ENCODE measurements at places on chromosomes 2 and 18.

DNA sequence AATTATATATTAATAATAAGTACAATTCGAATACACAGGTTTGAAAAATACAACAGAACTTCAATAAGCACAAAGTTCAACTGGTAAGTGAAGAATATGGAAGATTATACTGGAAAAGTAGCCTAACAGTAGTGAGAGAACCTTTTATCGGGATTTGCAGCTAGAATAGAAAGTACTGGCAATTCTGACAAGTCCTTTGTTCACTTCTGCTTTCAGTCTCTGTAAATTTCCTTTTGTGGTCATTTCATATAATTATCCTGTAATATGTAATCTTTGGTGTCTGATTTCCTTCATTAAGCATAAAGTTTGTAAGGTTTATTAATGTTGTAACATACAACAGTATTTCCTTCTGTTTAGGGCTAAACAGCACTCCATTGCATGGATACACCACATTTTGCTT, 67.2 kb downstream of the CUL3 start:
- DNase-seq: no peak

DNA sequence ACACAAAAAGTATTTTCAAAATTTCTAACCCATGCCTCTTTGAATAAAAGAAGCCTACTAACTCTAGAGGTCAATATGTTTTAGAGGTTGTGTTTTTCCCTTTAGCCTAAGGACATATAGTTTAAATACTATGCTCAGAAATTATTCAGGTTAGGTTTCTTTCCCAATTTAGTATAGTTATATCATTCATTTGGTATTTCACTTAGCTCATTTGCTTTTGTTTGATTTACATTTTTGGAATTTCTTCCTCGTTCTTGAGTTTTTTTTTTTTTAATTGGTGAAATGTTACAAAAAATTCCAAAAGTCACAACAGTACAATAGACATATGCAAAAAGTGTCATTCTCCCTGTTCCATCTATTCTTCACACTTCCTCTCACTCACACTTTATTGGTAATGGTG, 371.3 kb upstream of the TNP1 start:
- DNase-seq: peak; percentile 48

DNA sequence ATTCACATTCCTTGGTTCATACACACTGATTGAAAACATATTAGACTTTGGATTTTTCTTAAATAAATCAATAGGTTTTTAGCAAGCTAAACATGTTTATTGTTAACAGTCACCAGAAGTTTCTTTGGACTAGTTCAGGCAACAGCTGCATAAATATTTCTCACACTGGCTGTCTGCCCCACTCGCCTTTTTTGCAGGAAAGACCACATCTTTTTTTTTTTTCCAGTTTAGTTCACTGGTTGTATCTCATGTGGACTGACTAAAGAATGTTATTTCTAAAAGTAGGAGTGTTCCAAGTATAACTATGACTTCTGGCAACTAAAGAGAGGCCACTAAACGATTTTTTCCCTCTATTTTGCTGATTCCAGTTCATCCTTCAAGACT, 31.1 kb downstream of the SLC40A1 start:
- DNase-seq: no peak

DNA sequence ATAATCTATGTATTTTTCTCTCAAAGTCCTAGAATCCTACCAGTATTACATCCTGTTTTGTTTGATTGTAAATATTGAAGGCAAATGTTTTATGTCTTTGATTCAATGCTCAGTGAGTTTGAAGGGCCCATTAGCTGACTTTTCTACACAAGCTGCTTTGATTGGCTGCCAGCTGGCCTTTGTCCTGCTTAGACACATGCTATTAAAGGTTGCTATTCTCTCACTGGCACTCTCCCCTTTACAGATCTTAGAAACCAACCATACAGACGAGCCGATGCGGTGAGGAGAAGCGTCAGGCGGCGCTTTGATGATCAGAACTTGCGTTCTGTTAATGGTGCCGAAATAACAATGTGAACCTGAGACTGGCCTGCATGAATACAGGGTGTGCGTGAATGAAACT, 69.7 kb downstream of the PRPF40A start:
- DNase-seq: no peak

GRCh38 chr2:216696321-216696720, 972 bp upstream of the IGFBP5 start:
- no peak for DNase-seq

GRCh38 chr2:194822657-194823056, 834.4 kb upstream of the SLC39A10 start:
- no peak for DNase-seq

DNA sequence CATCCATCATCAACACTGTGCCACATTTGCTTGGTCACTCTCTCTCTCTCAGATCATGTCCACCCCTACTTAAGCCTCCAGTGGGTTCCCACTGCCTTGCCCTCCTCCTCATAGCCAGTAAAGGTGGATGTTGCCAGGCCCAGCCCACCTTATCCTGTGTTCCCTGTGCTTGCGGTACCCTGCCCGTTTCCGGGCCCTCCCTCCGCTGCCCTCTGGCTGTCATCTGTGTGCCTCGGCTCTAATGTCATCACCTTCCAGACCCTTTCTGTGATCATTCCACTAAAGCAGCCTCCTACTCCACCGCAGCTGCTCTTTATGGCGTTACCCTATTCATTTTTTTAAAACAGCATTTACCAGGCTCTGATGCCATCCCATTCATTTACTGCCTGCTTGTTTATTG, 305.7 kb upstream of the SKOR2 start:
- DNase-seq: no peak

- DNase-seq: no peak
These were observed 48.1 kb upstream of the DYNC2LI1 start for GRCh38 chr2:43725711-43726246.

- DNase-seq: no peak
These were observed 1412.0 kb upstream of the ZEB2 start for GRCh38 chr2:145931781-145932395.

DNA sequence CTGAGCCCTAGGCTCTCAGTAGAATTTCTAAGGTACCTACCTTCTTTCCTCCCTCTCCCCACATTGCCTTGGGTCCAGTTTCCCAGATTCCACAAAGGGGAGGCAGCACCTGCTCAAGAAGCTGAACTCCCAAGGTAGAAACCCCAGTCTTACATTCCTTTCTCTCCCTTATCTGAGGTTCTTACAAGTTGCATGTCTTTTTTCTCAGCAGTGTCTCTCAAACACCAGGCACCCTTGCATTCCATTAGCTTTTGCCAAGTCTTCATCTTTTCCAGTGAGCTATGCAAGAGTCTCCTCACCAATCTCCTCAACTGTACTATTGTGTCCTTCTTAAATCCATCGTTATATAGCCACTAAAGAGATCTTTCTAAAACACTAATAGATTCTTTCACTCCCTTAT, 4.1 kb upstream of the NT5C1B start:
- DNase-seq: no peak

- DNase-seq: peak; percentile 39
These were observed 383.5 kb downstream of the ZEB2 start for GRCh38 chr2:144136297-144137010.

All from HCEC 1CT (cell line).